CD8-positive, alpha-beta memory T cell (primary cell): ENCODE measurements at places on chromosomes 13 and 19. TPM values are rescaled to one million over a fixed set of nuclear protein-coding genes. Genes with fewer than 3 reads are reported as not detected.

- H3K36me3 ChIP-seq, result peaks cover 5% of the 10 kb centered on the region
- no peak overlapping the region for H3K27ac ChIP-seq
- peaks cover 14% of the 10 kb centered on the region for H3K4me1 ChIP-seq
- H3K4me3 ChIP-seq, result no peak overlapping the region
Measured at GRCh38 chr19:52670046-52670445, 31.9 kb upstream of the ZNF83 start.

ZNF345 gene
- 4.9 TPM for total RNA-seq

GRCh38 chr13:80962173-80962572, 621.2 kb upstream of the SPRY2 start:
- no peaks in the 10 kb centered on the region for H3K36me3 ChIP-seq
- no peak overlapping the region for H3K27ac ChIP-seq
- no peaks in the 10 kb centered on the region for H3K4me1 ChIP-seq
- H3K27me3 ChIP-seq, result no peaks in the 10 kb centered on the region

DNA sequence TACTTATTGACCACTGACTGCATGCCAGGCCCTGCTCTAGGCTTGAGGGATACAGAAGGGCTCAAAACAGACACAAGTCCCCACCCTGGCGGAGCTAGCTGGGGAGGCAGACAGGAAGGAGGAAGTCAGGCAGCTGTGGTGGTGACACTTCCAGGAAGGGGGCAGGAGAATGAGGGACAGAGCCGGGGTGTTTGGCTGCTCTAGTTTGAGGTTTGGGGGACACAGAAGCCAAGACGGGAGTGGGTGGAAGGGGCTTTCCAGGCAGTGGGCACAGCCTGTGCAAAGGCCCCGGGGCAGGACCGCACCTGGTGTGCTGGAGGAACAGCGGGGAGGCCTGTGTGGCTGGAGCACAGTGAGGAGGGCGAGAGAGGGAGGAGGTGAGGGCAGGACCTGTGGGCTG, 4.0 kb downstream of the MRPL54 start:
- H3K27me3 ChIP-seq, result no peaks in the 10 kb centered on the region
- H3K4me3 ChIP-seq, result no peak overlapping the region
- H3K36me3 ChIP-seq, result peaks cover 5% of the 10 kb centered on the region
- H3K4me1 ChIP-seq, result peaks cover 19% of the 10 kb centered on the region
- no peak overlapping the region for H3K27ac ChIP-seq

MIA gene
- total RNA-seq, result 1.1 TPM

- H3K27ac ChIP-seq, result no peak overlapping the region
- no peaks in the 10 kb centered on the region for H3K27me3 ChIP-seq
- no peak for DNase-seq
- no peaks in the 10 kb centered on the region for H3K36me3 ChIP-seq
Measured at GRCh38 chr13:113410472-113411201, 42.7 kb downstream of the ADPRHL1 start.
